Forelimb muscle (tissue), 1 donor: ENCODE measurements at places on chromosomes 13 and 19. TPM values are rescaled to one million over a fixed set of nuclear protein-coding genes. Genes with fewer than 3 reads are reported as not detected.

DNA sequence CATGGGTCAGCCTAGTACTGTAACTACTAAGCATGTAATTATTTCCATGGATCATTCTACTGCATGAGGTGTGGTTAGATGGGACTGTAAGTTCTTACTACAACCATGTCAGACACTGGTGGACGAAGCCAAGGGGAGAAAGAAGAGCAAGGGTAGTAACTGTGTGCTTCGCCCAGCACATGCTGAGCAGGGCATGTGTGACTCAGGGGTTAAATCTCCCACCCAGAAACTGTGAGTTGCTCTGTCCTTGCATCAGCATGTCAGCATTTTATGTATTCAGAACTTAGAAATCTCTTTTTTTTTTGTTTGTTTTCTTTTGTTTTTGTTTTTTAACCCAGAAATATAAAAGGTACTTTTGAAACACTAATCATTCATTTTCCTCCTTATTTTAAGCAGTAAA, 436.6 kb upstream of the KLF12 start:
- no peak for DNase-seq

DNA sequence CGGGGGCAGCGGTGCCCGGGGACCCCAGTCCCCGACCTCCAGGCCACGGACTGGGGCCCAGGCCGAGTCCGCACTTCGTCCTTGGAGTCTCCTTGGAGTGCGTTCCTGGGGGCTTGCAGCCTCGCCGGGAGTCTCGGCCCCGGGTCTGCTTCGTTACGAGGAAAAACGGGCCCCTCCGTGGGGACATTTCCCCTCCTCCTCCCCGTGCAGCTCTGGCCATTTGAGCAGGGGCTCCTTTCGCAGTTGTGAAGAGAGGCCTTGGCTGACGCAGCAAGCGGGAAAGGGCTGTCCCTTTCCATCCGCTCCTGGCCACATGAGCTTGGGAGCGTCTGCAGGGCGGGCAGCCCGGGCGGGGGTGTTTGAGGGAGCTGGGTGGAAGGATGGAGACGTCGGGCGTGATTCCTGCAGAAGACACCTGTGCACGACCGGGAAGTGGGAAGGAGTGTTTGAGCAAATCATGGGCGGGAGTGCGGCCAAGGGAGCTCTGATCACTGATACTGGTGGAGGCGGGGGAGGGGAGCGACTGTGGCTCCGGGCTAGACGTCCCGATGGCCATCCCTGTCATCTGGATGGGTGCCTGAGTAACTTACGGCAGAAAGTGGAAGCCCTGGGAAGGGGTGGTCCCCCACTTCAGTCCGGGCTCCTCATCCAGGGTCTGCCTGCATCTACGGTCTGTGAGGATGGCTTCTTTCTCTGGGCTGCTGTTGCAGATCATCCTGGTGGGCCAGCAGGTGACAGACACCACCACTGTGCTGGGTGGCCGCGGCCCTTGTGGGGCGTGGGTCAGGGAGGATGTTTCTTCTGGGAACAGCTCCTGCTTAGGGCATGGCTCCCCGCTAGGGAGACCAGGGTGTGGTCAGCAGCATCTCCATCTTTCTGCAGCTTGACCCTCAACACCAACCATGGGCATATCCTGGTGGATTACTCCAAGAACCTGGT, 736 bp downstream of the GPI start:
- DNase-seq, result no peak

GRCh38 chr19:54903303-54903702, 2.6 kb upstream of the NCR1 start:
- DNase-seq, result no peak

GRCh38 chr13:114282041-114282670, 755 bp downstream of the UPF3A start:
- no peak for DNase-seq

SSC5D gene
- 17.3 TPM for polyA plus RNA-seq

ZNF568 gene
- polyA plus RNA-seq, result 40.2 TPM

OR7C1 gene
- polyA plus RNA-seq, result 0.11 TPM
